ENCODE measurements at places on chromosomes 2 and 18. TPM values are rescaled to one million over a fixed set of nuclear protein-coding genes. Genes with fewer than 3 reads are reported as not detected.

Gene SNORC
- total RNA-seq: 1.8 TPM

- H3K36me3 ChIP-seq: no peaks in the 10 kb centered on the region
- peaks cover 4% of the 10 kb centered on the region for H3K27me3 ChIP-seq
- no peak overlapping the region for H3K4me3 ChIP-seq
- DNase-seq: no peak
- no peaks in the 10 kb centered on the region for H3K4me1 ChIP-seq
Observed at GRCh38 chr2:14936426-14936825, 303.9 kb downstream of the LRATD1 start.

- no peak overlapping the region for H3K27ac ChIP-seq
- H3K36me3 ChIP-seq: no peaks in the 10 kb centered on the region
- no peak for DNase-seq
- H3K27me3 ChIP-seq: peaks cover 11% of the 10 kb centered on the region
Observed at GRCh38 chr2:58541511-58541910, 300.4 kb upstream of the FANCL start.

GRCh38 chr2:48315896-48316194, 214.1 kb upstream of the STON1 start:
- DNase-seq: peak; percentile 74
- H3K27ac ChIP-seq: peak overlapping the region; percentile 97
- H3K4me3 ChIP-seq: peak overlapping the region; percentile 83
- H3K4me1 ChIP-seq: peaks cover 41% of the 10 kb centered on the region

DNA sequence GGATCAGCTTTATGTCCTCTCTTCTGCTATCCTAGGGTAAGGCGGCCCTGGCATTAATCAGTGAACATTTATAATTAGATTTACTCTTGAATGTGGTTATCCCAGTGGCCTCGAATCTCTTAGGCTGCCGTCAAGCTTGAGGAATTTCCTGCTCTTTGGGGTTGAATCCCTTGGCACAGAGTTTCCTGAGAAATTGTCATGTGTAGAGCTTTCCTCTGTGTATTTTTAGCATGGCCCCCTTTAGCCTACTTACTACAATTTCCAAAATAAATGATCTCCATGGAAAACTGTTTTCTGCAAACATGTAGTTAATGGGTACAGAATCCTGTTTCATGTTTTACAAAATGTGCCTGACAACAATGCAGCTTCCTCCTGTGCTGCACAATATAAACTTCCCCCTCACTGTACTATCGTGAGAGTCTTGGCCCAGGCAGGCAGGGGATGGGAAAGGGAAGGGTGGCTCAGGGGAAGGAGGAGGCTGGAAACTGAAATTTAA, 18.1 kb downstream of the NCAPH start:
- peaks cover 62% of the 10 kb centered on the region for H3K36me3 ChIP-seq
- H3K4me1 ChIP-seq: peaks cover 3% of the 10 kb centered on the region
- DNase-seq: no peak
- H3K4me3 ChIP-seq: no peak overlapping the region

Gene TSPYL6
- total RNA-seq: not detected

DNA sequence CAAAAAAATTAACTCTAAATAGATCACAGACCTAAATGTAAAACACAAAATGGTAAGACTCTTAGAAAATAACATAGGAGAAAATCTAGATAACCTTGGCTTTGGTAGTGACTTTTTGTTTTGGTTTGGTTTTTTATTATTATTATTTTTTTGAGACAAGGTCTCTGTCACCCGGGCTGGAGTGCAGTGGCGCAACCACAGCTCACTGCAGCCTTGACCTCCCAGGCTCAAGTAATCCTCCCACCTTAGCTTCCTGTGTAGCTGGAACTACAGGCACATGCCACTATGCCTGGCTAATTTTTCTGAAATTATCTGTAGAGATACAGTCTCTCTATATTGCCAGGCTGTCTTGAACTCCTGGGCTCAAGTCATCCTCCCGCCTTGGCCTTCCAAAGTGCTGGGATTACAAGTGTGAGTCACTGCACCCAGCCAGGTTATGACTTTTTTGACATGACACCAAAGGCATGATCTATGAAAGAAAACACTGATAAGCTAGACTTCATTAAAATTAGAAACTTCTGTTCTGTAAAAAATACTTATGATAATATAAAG, 88.0 kb downstream of the HNRNPLL start:
- H3K4me3 ChIP-seq: no peak overlapping the region
- DNase-seq: no peak
- H3K27ac ChIP-seq: no peak overlapping the region
- H3K27me3 ChIP-seq: peaks cover 11% of the 10 kb centered on the region

Data from activated CD8-positive, alpha-beta memory T cell treated with anti-CD3 and anti-CD28 coated beads, Interleukin-2, amount 10 ng/mL, durations not matched to agents 7 days and 5 days (primary cell).